COR-L47 (cell line): ENCODE measurements at places on chromosomes 3 and 15.

DNA sequence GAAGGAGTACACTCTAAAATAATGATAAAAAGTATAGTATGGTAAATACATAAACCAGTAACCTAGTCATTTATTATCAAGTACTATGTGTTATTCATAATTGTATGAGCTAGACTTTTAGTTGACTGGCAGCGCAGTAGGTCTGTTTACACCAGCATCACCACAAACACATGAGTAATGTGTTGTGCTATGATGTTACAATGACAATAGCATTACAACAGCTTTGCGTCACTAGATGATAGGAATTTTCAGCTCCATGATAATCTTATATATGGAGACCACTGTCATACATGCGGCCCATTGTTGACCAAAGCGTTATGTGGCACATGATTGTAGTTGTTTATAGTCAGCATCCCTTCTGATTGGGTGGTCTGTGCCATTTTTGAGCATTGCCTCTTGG is 138.9 kb upstream of the UBE2E1 start:
- DNase-seq, result no peak

DNA sequence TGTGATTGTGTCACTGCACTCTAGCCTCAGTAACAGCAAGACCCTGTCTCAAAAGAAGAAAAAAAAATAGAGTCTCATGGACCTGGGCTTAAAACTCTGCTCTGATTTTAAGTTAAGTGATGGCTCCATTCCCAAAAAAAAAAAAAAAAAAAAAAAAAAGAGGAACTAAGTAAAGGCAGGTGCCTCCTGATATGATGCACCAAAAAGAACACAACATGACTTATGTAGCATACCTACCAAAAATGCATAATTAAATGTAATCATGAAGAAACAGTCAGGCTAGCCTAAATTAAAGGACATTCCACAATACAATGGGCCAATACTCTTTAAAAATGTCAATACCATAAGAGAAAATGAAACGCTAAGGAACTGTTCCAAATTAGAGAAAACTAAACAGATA is 5.4 kb upstream of the IREB2 start:
- no peak for DNase-seq

DNA sequence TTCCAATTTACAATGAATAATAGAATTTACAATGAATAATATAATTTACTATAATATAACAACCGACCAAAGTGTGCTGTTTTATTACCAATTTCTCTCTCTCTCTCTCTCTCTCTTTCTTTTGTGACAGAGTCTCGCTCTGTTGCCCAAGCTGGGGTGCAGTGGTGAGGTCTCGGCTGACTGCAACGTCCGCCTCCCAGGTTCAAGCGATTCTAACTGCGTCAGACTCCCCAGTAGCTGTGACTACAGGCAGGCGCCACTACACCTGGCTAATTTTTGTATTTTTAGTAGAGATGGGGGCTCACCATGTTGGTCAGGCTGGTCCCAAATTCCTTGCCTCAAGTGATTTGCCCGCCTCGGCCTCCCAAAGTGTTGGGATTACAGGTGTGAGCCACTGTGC is 17.0 kb upstream of the CCNL1 start:
- no peak for DNase-seq

DNA sequence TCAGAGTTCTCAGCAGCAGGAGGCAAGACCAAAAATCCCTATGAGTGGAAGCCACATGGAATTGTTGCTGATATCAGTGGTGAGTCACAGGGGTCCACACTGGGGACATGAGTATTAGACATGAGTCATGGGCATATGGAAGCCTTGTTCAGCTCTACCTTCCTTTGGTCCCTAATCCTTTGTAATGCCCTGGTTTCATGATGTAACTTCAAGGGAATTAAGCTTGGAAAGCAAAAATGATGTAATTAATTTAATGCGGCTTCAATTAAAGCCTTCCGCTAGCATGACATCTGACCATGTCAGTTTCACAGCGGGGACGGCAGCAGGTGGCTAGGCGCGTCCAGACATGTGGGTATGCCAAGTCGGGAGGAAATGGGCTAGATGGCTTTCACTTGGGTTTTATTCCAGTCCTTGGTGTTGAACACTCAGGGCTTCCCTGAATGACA is 176.1 kb upstream of the RGMA start:
- DNase-seq, result no peak

DNA sequence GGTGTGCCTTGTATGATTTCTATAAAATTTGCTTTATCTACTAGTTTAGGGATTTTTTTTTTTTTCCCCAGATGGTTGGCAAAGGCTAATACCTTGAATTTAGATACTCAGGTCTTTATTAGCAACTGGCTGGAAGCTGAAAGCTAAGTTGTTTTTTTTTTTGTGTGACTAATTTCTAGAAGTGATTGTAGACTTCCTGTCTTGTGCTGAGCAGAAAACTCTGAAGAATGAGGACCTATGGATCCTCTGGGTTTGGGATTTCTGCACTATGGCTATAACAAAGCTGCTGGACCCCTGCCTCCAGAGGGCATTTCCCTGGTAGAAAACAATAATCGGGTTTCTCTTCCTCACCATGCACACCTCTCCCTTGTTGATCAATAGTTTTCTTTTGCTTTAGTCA is 10.0 kb downstream of the ARIH2 start:
- DNase-seq, result no peak

- DNase-seq, result no peak
Observed at GRCh38 chr3:61451841-61452240, 109.5 kb upstream of the PTPRG start.

GRCh38 chr15:56965231-56966013 is 47.0 kb downstream of the TCF12 start:
- no peak for DNase-seq

- no peak for DNase-seq
Observed at GRCh38 chr3:158672215-158673176, at the start of gene LXN. Gene LXN, minus strand, starts transcription at chr3:158672648. Its CDS starts 170 bp downstream, at chr3:158672478.

DNA sequence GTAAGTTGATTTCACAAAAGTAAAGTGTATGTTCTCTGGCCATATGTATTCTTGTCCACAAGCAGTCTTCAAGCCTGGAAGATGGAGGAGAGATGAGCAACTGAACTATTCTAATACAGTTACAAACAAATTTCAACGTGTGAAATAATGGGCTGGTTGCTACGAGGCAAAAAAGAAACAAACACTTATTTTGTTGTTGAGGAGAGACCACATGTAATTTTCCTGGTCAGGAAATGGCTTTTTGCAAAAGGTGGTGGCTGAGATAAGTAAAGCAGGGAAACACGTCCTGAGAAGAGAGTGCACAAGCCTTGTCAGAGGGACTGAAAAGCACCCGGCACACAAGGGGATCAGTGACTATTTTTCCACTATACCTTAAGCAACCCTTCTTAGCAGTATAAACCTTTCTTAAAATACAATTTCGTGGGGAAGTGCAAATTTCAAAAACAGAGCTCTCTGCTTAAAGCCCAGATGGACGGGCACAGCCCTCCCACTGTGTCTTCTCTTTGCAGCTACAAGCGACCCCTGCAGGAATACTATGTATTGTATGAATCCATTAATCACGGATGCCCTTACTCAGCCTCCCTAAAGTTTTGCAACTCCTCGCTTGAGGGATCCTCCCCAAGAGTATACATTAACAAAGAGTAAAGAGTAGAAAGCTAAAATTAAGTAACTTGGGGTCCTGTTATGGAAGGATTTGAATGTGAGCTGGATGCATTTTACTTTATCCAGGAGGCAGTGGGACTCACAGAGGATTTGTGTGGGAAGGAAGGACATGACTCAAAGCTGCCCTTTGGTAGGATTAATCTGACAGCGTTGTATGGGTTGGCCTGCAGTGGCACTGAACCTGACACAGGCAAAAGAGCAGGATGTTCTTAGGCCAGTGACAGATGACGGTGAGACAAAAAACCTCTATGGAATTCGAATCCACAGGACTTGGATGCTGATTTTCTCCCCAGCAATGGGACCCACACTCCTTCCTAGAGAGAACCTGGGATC is 253.7 kb downstream of the IL5RA start:
- no peak for DNase-seq

GRCh38 chr15:90495067-90495466 is 34.7 kb upstream of the CRTC3 start:
- DNase-seq, result no peak

- peak; percentile 8 for DNase-seq
Observed at GRCh38 chr3:81048058-81048665, 713.3 kb downstream of the GBE1 start.

GRCh38 chr15:44813231-44813630 is 76.9 kb downstream of the TRIM69 start:
- DNase-seq, result peak; percentile 29

DNA sequence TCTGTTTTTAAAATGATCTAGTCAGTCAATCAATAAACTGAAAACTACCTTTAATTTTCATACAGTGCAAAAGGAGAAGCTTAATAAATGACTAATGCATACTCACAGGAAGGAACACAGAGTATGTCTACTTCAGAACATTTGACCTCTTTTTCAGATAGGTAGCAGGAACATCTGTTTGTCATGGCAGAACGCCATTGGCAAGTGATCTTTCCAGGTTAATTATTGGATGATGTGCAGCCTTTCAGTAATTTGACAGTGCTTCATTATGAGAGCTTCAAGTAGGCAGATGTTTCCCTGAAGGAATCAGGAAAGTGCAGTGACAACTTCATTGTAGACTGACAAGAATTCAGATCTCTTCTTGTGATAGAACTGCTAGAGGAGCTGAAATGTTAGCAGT is 325.0 kb downstream of the OTOL1 start:
- DNase-seq, result peak; percentile 74

GRCh38 chr3:145259166-145259880 is 901.7 kb downstream of the PLOD2 start:
- DNase-seq, result no peak

- no peak for DNase-seq
Observed at GRCh38 chr15:49492830-49493229, 69.8 kb downstream of the FGF7 start.

- DNase-seq, result no peak
Observed at GRCh38 chr15:87947560-87947959, 309.0 kb downstream of the NTRK3 start.

- DNase-seq, result no peak
Observed at GRCh38 chr15:88004399-88004798, 252.1 kb downstream of the NTRK3 start.

- DNase-seq, result no peak
Observed at GRCh38 chr15:89576417-89576773, 1.1 kb downstream of the TICRR start.

GRCh38 chr3:155079746-155080487 is at the start of gene MME:
Gene MME, plus strand, starts transcription at chr3:155080319. Its CDS starts 3,849 bp downstream, at chr3:155084168.
- DNase-seq, result peak; percentile 8

DNA sequence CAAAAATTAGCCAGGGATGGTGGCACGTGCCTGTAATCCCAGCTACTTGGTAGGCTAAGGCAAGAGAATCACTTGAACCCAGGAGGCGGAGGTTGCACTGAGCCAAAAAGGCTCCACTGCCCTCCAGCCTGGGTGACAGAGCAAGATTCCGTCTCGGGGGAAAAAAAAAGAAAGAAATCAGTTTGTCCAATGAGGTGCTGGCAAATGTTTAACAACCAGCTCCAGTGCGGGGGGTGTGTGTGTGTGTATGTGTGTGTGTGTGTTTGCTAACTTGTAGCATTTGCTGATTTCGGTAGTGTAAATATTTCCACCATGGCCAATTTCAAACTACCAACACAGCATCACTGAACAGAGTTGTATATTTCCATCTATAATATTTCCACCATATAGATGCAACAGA is 23.8 kb upstream of the IDH2 start:
- no peak for DNase-seq

DNA sequence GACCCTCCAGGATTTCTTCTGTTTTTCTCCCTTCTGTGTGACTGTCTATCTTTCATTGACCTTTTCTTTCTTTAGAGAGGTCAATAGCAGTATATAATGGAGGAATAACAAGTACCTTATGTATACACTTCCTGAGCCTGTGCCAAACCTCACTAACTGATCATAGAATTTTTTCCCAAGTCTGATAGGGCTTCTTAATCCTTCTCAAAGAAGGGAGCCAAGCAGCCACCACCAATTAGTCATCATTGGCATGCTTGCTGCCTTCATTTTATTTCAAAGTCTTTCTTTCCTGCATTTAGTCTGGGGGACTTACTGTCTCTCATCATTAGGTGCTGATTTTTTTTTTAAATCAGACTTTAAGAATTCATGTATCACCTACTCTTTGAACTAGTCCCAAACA is 327.0 kb downstream of the FEZF2 start:
- no peak for DNase-seq

DNA sequence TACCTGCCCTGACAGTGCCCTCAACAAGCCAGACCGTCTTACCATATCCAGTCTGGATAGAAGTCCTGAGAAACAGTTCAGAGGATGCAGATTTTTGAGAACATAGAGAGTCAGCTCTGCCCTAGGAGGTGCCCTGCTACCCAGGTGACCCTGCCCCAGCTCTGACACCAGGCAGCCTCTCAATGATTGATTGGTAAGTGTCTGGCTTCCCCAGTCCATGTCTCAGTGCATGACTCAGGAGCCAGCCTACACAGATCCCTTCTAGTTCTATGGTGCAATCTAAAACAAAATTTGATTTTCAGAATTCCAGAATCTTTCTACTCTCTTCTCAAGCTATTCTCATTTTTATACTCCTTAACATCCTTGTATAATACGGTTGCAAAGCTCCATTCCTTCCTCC is 292.1 kb downstream of the VPS13C start:
- no peak for DNase-seq

DNA sequence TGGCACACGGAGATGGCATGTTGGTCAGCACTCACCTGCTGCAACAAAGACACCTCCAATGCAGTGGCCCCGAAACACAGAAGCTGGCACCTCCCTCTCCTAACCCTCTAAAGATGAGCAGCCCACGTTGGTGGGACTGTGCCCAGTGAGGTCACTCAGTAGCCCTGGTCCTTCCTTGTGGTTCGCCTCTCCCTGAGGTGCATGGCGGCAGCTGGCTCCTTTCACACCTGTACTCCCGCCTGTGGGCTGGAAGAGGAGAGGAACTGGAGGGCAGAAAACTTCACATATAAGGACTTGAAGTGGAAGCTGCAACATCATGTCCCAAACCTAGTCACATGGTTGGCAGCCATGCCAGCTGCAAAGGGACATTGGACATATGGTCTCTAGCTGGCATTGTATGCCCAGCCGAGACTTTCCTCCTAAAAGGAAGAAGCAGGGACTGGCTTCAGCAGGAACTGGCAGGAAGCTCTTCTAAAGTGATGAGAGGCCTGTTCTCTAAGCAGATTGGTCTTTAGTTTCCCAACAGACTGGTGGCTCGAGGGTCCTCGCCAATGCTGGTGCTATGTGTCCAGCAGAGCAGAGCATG is 10.8 kb upstream of the C3orf22 start:
- DNase-seq, result no peak

DNA sequence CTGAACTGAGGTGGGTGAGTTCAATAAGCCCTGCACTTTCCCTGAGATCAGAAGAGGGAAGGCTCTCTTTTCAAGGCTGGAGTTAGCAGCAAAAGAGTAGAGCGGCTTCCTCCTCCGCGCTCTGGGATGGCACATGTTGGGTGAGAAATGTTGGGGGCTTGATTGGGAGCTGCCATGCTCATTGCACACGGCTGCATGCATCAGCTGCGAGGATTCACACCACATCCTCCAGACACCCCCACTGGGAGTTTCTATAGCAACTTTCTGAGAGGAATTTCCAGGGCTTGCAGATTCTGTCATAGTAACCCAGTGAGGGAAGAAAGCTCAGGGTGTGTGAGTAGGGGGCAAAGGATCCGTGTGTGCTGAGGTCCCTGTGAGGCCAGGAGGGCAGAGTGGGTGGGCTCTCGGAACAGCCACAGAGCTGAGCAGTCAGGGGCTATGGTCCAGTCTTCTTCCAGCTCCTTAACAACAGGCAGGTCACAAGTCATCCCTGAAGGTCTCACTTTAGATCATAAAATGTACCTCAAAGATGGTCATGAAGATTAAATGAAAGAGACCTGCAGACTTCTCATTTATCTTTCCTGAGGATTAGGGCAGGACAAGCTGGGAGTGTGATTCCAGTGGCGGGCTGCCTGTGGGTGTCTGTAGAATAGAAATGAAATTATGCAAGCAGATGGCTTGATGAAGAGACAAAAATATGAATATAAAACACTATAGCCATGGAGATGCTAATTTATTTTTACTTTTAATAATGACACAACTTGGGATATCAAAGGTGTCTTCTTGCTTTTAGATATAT is 75.7 kb upstream of the CHRNA7 start:
- no peak for DNase-seq
